Activated CD8-positive, alpha-beta T cell treated with anti-CD3 and anti-CD28 coated beads for 36 hours (primary cell): ENCODE measurements at places on chromosomes 12 and 14.

DNA sequence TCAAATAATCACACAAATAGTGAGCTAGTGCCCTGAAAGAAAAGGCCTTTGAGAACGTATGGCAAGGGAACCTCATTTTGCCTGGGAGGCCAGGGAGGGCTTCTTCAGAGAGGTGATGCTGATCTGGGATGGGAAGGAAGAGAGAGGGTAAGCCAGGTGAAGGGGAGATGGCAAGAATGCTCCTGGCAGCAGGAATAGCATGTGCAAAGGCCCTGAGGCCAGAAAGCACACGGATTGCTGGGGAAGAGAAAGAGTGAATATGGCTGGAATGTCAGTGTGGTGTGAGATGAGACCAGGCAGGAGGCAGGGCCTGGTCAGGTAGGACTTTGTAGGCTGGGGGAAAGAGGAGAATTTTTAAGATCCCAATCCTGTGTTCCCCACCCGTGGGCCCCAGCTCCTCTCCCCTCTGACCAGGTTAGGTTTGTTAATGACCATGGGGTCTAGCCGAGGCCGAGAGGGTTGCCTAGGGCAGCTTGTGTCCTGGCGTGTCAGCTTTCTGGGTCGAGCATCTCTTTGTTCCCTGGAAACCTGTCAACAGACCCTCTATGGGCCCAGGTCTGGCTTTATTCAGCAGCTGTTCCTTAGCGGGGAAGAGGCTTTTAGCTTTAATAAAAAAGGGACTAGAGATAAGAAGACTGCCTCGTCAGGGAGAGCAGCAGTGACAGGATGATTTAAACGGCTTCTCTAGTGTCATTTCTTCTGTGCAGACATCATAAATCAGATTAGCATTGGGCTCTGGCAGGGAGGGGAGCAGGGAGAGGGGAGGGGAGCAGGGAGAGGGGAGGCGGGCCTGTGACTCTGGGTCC, 123.4 kb downstream of the ADCK1 start:
- no peak for DNase-seq

DNA sequence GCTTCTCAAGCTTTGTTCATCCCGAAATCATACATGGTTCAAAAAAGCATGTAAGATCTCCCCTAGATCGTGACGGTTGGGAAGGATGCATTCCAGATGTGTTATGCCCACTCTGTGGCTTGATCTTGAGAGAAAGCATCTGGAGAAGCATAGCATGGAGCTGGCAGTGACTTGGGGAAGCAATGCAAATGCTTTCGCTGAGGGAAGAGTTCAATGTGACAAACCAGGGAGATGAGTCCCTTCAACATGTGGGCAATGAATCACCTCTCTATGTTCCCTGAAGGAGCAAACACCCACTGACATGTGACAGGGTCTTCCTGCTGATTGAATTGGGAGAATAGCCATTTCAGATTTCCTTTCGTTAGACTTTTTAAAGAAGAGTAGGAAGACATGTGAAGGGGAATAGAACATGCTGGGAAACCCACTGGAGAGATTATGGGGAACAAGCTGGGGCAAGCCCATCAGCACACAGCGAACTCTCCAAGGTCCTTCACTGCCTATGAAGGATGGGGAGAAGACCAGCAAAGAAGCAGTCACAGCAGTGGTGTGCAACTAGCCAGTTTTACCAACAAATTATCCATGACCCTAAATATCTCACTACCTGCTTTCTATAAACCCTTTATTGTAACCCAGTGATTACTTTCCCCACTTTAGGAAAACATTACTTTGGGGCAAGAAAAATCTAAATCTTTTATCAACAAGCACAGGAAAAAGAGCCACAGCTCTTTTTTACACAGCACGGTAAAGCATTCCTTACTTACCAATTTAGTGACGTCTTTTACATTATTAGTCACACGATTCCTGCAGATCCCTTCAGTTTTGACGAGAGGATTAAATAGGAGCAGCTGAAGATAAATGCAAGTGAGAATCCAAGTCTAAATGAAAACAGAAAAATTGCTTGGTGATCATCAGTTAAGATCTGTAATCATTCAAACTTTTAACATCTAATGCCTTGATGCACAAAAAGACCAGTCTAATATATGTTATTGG, 35.0 kb downstream of the KITLG start:
- no peak for DNase-seq

DNA sequence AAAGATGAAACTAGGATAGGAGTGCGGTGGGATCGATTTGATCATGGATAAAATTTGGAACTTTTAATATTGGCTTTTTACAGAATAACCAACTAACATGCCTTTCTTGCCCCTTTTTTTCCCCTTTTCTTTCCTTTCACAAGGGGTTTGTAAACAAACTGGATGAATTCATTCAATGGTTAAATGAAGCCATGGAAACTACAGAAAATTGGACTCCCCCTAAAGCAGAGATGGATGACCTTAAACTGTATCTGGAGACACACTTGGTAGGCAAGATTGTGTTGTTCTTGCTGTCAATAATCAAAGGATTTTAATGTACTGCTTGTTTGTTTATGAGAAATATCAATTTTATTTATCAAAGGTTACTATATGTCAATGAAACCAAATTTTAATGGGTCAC, 247.9 kb downstream of the AKAP6 start:
- no peak for DNase-seq

- no peak for DNase-seq
Observed at GRCh38 chr12:107488666-107489065, 196.9 kb upstream of the PWP1 start.

DNA sequence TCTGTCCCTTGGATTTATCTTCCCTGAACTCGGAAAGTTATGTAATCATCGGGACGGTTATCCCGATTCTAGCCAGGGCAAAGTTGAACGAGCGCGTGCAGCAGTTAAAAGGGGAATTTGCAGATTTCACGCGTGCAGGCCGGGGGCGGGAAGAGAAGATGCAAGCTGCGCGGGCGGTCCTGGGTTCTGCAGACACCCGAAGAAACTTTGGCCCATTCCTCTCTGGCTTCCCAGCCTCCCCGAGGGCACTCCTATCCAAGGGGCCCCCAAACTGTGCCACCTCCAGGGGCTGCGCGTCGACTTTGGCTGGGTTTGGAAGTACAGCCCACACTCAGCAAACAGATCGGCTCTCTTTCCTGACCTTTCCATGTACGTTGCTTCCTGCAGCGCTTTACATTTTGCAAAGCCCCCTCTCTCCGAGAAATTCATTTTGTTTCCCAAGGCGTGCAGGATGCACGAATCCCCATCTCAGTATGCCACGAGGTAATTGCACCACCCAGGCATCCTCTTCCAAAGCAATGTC, 941 bp upstream of the PPP1CC start:
- peak; percentile 18 for DNase-seq

DNA sequence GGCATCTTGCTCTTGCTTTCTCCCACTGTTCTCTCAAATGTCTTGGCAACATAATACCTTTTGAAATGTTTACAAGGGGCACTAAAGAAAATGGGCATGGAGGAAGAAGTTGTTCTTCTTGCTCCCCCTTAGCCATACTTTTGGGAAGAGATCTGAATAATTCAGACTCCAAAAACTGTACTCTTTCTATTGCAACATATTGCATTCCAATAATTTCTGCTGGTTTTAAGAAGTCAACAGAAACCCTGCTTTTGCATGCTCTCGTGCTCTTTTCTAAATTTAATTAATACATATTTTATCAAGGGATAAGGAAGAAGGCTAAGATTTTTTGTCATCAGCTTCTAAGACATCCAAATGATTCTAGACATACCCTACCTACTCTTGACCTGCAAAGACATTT, 409.9 kb upstream of the SOX5 start:
- DNase-seq, result no peak

DNA sequence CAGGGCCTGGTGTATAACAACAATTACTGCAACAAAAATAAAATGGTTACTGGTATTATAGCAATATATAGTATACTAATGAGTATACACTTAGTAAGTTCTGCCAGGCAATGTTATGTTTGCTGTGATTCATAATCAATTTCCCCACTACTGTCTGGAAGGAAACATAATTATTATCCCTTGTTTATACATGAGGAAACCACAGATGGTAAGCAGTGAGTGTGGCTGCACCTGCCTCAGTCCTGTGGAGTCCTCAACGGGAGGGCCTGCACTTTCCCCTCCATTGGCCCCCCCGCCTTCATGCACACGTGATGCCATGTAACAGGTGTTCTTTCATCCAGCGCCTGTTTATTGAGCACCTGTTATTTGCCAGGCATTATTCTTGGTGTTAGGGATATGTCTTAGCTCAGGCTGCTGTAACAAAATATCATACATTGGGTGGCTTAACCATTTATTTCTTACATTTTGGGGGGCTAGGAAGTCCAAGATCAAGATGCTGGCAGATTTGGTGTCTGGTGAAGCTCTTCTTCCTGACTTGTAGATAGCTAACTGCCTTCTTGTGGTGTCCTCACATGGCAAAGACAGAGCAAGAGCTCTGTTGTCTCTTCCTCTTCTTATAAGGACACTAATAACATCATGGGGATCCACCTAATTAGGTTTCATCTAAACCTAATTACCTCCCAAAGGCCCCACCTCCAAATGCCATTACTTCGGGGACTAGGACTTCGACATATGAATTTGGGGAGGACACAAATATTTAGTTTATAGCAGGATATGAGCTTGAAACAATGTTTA, 59.5 kb upstream of the CHGA start:
- no peak for DNase-seq

DNA sequence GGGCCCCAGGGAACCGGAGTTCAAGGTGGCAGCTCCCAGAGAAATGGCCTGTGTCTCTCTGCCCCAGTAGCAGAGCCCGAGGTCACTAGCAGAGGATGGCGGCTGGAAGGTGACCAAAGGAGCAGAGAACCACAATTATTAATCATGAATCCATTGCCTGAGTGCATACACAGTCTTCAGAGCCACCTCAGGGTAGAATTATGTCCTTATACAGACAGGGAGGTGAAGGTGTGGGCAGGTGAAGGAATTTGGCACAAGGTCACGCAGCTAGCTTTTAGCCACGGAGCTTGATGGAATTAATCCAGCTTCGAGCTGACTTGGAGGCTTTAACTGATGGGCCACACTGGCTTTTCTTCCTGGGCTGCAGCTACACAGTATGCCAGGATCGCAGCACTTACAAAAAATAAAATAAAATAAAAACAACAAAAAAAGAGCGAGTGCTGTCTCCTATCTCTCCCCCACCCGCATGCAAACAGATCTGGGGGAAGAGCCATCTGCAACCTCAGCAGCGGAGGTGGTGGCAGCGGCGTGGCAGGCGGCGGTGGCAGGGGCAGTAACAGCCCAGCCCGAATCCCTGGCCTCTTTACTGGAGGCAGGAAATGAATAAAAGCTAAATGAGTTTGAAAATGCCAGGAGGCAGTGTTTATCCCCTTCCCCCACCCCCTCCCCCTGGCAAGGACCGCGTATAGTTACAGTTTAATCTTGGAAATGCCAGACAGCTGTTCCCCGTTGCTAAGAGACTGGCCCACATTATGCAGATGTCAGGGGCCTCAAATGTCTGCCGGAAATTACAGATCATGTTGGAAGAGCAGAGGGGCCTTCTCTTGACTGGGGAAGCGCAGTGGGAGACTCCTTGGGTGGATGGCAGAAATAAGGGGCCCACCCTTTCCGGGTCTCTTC, 93.5 kb downstream of the LRRC74A start:
- DNase-seq, result peak; percentile 82

GRCh38 chr14:45252366-45253069, 484 bp downstream of the MIS18BP1 start:
- peak; percentile 37 for DNase-seq

- DNase-seq, result no peak
Observed at GRCh38 chr12:112401054-112401453, 8.4 kb downstream of the RPL6 start.

GRCh38 chr14:98721061-98721460, 550.9 kb downstream of the BCL11B start:
- no peak for DNase-seq

GRCh38 chr14:64844272-64844671, 35.4 kb downstream of the SPTB start:
- DNase-seq, result no peak

- no peak for DNase-seq
Observed at GRCh38 chr12:54858562-54858961, 4.2 kb downstream of the MUCL1 start.

- DNase-seq, result no peak
Observed at GRCh38 chr12:112161711-112162110, 36.4 kb downstream of the TRAFD1 start.

DNA sequence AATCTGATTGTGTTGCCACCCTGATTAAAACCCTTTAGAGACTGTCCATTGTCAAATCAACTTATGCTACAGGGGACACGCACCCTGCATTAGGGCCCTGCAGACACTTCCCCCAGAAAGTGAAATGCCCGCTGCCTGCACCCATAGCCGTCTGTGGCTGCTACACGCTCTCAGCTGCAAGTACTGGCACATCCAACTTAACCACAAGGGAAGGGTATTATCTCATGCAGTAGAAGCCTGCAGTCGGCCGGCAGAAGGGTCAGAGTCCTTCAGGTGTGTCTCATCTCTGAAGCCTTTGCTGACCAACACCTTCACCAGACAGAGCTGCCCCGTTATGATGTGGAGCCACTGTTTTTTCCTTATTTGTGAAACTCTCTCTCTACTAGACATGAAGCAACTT, 20.8 kb downstream of the CFAP251 start:
- DNase-seq, result no peak

GRCh38 chr12:105725054-105725453, 394.6 kb downstream of the C12orf75 start:
- DNase-seq, result no peak

DNA sequence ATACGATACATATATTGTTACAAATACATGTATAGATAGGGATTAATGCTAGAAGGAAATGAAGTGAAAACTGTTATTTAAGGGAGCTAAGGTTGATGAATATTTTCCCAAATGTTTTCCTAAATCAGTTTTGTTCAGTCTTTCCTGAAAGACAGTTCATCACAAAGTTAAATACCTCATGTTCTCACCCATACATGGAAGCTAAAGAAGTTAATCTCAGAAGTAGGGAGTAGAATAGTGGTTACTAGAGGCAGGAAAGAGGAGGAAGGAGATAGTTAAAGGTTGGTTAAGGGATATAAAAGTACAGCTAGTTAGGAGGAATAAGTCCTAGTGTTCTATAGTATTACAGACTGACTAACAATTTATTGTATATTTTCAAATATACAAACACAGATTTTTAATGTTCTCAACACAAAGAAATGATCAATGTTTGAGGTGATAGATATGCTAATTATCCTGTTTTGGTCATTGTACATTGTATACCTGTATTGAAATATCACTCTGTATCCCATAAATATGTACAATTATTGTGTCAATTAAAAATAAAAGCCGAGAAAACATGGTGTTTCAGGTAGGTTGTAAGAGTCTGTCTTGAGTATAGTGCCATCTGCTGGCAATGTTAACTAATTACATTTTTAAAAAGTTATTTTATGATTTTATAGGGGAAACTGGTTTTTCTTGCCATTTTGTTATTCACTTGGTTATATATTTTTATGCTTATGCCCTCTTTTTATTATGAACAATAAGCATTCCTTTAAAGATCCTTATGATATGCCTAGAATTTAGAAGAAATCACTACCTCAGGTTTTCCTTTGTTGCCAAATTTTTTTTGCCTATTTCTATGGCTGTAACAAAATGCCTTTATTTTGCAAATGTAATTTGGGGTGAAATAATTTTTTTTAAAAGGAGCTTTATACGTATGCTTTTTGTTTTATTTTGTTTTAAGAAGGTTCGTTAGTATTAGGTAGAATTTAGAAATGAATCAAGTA, 26.9 kb downstream of the ZDHHC17 start:
- no peak for DNase-seq

GRCh38 chr14:54675236-54676128, 108.6 kb downstream of the SAMD4A start:
- DNase-seq, result no peak

- DNase-seq, result no peak
Observed at GRCh38 chr12:25001311-25001710, 52.4 kb upstream of the BCAT1 start.

GRCh38 chr14:100655741-100656085, 68.5 kb upstream of the BEGAIN start:
- no peak for DNase-seq
